ENCODE measurements at places on chromosomes 5 and 9.

DNA sequence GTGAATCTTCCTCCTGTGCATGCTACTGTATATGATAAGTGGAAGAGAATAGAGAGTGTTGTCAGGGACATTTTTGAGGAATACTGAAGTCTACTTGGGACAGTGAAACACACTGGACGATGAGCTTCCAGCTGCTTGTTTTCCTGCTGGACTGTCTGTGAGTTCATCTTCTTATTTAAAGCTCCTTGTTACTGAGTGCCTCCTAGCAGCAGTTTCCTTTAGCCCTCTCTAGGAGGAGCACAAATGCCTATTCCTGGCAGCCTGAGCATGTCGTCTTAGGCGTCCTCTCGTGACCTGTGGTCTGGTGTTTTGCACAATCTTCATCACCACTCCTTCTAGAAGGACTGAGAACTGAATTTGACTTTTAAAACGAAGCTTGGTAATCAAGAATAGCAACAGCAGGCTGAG, 43.8 kb downstream of the ANKRD33B start:
- no peak for DNase-seq

GRCh38 chr5:135318924-135319323, 80.1 kb downstream of the MACROH2A1 start:
- DNase-seq = no peak

- no peak for DNase-seq
Measured at GRCh38 chr5:42887097-42887496, 75.4 kb upstream of the SELENOP start.

GRCh38 chr9:93612052-93612795, 35.8 kb downstream of the PHF2 start:
- no peak for DNase-seq

GRCh38 chr9:89488131-89488530, 9.8 kb downstream of the SEMA4D start:
- DNase-seq = no peak

DNA sequence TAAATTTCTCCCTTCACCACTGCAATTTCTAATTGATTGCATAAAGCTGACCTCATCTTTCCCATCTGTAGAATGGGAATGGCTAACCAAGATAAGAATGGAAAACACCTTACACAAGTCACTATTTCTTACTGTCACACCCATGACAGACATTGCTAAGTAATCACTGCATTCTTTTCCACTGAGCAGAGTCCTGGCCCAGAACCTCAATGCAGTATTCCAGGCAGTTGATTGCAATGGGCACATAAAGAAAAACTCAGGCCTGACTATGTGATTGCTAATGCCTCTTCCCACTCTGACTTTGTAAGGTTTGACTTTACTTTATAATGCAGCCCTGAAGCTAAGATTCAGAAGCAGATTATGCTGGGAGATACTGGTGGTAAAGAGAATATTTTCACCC, 29.3 kb downstream of the TRIM32 start:
- DNase-seq = no peak

DNA sequence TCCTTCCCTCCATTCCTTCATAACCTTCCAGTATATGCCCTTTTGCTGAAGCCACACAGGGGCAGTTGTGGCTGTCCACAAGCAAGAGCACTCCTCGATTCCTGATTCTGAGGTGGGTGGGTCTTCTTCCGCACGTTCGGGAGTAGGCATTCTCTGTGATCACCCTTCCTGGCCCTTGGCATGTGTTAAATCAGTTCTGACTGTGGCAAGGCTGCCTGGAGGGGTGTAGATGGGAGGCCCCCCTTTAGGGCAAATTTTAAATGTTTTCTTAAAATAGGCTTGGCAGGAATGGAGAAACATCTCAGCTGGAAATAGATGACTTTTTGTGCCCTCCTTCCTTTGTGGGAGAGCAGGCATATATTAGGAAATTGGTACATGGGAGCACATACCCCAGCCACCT, 3.1 kb downstream of the AGXT2 start:
- DNase-seq = no peak

GRCh38 chr9:99400184-99400731, 178.2 kb downstream of the SEC61B start:
- DNase-seq = no peak

- no peak for DNase-seq
Measured at GRCh38 chr9:92729735-92730155, 34.9 kb downstream of the BICD2 start.

DNA sequence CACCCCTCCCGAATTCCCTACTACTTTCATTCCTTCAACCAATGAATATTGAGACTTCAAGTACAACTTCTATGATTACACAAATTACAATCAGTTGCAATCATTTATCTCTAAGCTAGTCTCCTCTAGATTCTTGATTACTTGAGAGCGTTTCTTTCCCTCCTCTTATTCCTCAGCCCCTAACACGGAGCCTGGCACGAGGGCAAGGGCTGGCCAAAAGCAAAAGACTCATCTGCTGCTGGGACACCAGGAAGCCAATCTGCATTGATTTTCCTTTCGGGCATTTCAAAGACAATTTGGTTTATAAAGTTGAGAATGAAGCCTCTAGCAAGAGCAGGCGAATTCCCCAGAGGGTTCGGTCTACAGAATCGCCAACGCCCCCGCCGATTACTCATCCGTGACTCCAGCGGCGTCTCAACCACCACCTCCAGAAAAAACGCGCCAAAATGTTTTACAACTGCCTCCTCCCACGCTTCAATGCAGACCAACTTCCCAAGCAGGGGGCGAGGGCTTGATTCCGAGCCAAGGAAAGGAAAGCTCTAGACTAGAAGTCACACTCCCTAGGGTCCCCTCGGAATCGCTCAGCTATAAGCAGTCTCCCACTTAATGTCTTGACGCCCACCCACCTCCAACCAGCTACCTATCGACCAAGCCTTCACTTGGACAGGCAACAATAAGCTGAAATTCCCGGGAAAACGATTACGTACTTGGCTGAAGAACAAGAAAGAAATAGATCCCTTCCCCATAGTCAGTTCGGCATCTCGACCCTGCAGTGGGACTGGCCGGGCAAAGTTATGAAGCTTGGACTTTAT, 1.5 kb downstream of the PCSK1 start:
- DNase-seq = no peak

- no peak for DNase-seq
Measured at GRCh38 chr5:81533629-81534405, 139.9 kb upstream of the ACOT12 start.

GRCh38 chr9:33850267-33850629, 33.3 kb downstream of the UBE2R2 start:
- no peak for DNase-seq

DNA sequence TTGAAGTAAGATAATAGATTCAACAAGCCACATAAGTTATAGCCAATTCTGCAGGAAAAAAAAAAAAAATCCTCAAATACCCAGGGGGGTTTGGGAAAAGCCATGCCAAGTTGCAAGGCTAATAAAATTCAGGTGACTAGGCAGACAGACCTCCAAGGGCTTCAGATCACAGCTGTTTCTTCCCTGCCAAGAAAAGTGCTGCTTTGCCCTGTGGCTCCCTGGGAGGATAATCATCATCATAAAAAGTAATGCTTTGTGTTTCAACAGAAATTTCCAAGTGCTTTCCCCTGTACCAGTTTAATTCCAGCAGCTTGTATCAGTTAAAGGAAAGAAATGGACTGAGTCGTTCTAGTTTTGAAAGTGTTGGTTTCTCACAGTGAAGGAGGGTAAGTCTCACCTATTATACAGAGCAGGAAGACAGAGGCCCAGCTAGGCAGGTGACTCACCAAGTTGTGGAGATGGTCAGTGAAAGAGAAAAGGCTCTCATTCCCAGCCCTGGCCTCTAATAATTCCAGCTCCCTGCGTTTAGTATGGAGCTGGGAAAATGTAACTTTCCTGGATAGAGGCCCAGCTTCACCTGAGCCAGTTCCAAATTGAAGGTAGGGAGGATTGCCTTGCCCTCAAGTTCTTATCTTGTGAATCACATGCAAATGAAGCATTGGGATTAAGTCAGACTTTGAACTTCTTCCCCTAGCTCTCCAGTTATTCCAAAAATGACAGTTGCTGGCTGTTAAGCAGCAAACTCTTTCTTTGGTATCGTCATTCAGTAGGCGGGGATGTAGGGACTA, 263.4 kb downstream of the GRIA1 start:
- no peak for DNase-seq

GRCh38 chr9:68536876-68537615, 3.6 kb downstream of the TMEM252 start:
- no peak for DNase-seq

GRCh38 chr9:127828262-127829031, 25.8 kb downstream of the FPGS start:
- DNase-seq = no peak

DNA sequence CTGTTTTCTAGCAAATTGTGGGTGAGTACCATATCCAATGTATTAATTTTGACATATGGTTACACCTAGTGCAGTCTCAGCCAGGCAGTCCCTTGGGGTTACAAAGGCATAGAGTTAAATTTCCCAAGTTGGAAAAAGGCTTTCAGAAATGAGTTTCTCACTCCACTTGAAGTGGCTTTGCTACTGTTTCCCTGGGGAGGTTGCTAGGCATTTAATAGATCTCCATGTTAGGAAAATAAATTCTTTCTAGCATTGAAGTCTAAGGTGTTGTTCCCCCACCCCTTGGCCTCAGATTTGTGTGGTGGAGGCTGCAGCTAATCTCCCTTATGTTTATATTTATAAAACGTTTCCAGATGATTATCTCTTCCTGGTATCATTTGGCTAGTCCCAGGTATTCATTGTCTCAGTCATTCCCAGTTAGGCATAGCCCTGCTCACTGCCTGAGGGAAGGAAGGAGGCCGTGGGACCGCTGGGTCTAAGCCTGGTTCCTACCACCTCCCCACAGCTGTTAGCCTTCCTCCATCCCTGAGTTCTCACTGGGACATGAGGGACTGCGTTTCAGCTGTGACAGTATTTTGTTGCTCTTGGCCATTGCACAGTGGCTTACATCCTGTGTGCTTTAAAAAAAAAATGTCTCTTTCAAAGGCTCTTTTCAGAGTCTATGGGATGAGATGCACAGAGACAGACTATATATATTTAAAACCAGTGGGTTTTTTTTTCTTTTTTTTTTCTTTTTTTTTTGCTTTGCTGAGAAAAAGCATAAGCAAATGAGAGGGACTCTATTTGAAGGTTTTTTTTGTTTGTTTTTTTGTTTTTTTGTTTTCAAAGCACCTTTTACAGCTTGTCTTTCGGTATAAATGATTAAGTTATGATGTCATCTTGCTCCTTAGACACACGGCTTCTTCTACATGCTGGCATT, 121.5 kb downstream of the MAST4 start:
- DNase-seq = no peak

GRCh38 chr9:16611983-16612382, 258.5 kb downstream of the BNC2 start:
- DNase-seq = no peak

DNA sequence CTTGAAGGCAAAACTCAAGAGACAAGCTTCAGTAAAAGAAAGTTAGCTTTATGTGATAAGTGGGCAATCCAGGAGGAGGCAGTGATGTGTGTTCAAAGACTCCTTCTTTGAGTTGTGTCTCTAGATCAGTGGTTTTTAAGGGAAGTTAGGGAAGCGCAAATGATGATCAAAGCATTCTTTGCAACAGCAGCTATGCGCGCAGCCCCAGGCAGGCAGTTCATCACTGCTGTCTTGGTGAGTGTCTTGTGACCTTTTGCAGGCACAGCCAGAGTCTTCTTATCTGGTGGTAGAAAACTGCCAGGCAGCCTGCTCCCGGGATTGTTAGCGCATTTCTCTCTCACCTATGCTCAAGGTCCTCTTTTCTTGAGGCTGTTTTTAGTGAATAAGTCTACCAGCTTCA, 40.3 kb upstream of the CLK4 start:
- no peak for DNase-seq

DNA sequence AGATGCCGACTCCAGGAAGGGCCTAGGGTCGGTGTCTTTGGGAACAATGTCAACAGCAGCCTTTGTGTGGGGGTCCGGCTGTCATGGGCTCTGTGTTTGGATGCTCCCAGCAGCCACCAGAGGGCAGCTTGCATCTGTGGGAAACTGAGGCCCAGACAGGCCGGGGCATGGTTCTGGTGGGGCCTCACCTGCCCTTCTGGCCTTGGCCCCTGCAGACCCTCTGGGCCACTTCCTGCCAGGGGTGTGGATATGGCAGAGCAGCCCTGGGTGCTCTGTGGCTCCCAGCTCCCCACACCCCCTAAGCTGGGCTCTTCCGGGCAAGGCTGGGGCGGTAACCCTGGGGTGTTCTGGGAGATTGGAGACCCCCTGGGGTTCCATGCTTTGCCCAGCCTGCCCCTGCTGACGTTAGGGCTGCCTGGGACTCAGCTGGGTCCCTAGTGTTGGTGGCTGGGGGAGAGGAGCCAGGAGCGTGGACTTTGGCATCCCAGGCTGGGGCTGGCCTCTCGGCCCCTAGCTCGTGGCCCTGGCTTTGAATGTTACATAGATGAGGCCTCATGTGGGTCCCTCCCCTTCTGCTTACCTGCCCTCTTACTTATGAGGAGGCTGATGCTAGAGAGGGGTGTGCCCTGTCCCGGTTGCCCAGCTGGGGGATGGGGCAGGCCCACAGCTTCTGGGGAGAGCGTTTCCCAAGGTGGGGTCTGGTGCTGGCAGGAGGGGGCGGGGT, 38.3 kb downstream of the RXRA start:
- no peak for DNase-seq

- no peak for DNase-seq
Measured at GRCh38 chr5:145203193-145203592, 631.9 kb downstream of the PRELID2 start.

GRCh38 chr5:144028636-144029035, 141.8 kb downstream of the YIPF5 start:
- no peak for DNase-seq

DNA sequence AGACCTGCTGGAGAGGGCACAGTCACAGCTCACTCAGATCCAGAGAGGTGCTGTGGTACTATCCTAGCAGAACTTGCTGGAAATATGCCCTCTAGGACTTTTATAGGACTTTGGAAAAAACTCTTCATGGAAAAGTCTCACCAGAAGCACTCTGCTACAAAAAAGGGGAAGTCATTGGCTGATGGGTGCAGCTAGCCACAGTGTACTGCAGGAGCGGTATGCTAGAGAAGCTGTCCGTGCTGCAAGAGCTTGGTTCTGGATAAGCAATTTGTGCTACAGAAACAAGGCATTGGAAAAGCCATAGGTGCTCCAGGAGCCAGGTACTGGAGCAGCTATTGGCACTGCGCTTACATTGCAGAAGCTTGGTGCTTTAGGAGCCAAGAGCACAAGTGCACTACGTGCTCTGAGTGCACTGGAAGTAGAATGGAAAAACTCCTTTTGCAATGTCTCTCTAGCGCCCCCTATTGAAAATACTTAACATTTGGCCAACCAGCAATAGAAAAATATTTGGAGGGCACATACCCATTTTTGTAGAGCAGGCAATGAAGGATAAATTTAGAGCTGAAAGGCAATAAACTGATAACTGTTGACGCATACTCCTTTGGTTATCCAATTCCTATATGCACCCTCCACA, 83.4 kb downstream of the MEGF10 start:
- no peak for DNase-seq

DNA sequence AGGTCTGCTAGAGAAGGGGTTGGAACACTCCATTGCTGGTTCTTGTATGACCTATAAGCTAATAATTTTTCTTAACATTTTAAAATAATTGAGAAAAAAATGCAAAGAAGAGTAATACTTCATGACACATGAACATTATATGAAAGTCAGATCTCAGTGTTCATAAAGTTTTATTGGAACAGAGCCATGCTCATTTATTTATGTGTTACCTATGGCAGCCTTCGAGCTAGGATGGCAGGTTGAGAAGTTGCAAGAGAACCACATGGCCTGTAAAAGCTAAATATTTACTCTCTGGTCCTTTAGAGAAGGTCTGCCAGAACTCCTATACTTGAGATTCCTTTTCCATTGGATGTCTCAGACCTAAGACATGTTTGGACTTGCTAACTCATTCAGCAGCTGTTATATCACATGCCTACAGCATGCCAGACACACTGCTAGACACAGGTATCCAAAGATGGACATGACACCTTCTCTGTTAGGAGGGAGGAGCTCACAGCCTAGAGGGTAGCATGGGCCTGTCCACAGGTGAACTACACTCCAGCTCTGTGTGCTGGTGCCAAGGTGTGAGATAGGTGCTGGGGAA, 304.3 kb downstream of the ARHGAP26 start:
- no peak for DNase-seq
